ENCODE measurements at places on chromosomes 5 and 9.

DNA sequence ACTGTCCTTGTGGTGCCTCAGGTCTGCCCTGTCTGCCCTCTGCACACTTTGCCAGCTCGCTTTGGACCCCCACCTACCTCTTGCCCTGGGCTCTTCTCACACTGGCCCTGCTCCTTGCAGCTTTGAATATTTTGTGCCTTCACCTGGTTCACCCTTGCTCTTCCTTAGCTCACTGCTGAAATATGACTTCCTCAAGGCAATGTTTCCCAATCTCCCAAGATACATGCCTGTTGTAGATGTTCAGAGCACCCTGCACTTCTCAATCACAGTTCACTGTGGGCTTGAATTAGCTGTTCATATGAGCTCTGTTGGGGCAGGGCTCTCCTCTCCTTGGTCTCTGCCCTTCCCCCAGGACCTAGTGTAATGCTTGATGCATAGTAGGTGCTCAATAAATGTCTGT is 8.0 kb downstream of the AFAP1L1 start:
- H3K4me1 ChIP-seq: no peaks in the 10 kb centered on the region
- DNase-seq: no peak
- peaks cover 31% of the 10 kb centered on the region for H3K27me3 ChIP-seq
- no peak overlapping the region for H3K27ac ChIP-seq
- no peaks in the 10 kb centered on the region for H3K36me3 ChIP-seq
- no peak overlapping the region for H3K4me3 ChIP-seq

GRCh38 chr9:121593066-121593465 is 58.4 kb upstream of the DAB2IP start:
- no peaks in the 10 kb centered on the region for H3K4me1 ChIP-seq
- no peak overlapping the region for H3K4me3 ChIP-seq
- no peak for DNase-seq
- H3K27me3 ChIP-seq: peaks cover 15% of the 10 kb centered on the region
- H3K27ac ChIP-seq: no peak overlapping the region

- no peaks in the 10 kb centered on the region for H3K27me3 ChIP-seq
These were observed 143.1 kb upstream of the GRIN3A start for GRCh38 chr9:101881508-101881907.

GRCh38 chr9:13491493-13492424 is 212.3 kb upstream of the MPDZ start:
- H3K4me1 ChIP-seq: no peaks in the 10 kb centered on the region
- H3K27ac ChIP-seq: no peak overlapping the region
- H3K4me3 ChIP-seq: no peak overlapping the region
- DNase-seq: no peak

DNA sequence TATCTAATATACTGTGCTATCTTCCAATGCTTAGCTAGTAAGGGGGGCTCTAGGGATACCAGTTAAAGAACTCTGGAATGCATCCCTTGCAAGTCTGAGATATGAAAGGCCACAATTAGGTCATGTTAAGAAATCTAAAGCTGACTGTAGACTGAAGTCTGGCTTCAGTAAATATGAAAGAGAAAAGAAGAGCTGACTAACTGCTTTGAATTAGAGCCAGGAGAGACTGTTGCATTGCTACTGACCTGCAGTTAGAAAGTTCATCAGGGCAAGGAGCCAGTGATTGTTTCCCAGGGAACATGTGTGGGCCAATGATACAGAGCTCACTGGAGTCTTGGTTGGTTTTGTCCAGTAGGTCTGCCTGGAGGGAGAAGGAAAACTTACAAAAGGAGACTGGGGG is 472.1 kb upstream of the TNC start:
- no peak overlapping the region for H3K4me3 ChIP-seq
- H3K27me3 ChIP-seq: no peaks in the 10 kb centered on the region
- H3K27ac ChIP-seq: no peak overlapping the region
- no peak for DNase-seq
- H3K4me1 ChIP-seq: no peaks in the 10 kb centered on the region

All from K562 (cell line).